ENCODE measurements at places on chromosomes 12 and 14.

- no peak for DNase-seq
These were observed 34.1 kb downstream of the CHST11 start for GRCh38 chr12:104490850-104491249.

GRCh38 chr12:124030008-124030407 is 57.0 kb downstream of the ZNF664 start:
- no peak for DNase-seq

- DNase-seq: peak; percentile 32
These were observed 36.1 kb downstream of the BAZ2A start for GRCh38 chr12:56593909-56594621.

DNA sequence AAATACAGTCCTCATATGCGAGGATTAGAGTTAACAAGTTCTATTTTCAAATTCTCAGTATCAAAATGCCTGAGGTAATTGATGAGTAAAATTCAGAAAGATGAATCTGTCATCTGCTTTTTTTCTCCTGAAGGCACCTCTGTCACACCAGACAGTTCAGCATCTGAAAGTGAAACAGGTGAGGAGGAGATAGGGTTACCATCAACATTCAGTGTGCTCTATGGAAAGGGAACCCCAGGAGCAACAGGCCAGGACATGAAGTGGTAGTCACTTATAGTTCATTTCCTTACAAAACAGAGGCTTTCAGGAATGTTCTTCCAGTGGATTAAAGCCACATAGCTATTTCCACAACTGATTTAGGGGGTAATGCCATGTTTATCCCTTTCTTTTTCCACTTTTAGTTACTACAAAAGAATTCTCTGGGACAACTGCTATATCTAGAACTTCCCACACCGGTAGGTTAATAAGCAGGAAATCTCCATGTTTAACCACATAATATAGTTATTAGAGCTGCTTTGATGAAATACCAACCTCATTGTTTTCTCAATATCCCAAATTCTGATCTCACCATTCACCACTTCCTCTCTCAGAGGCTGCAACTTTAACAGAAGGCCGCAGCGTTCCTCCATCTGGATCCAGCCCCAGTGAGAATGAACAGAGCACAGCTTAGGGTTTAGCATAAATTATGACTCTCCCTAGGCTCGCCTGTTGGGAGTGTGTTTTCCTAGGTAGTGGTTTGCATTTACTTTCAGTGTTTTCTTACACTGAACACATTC is 177.0 kb upstream of the CNTN1 start:
- no peak for DNase-seq

DNA sequence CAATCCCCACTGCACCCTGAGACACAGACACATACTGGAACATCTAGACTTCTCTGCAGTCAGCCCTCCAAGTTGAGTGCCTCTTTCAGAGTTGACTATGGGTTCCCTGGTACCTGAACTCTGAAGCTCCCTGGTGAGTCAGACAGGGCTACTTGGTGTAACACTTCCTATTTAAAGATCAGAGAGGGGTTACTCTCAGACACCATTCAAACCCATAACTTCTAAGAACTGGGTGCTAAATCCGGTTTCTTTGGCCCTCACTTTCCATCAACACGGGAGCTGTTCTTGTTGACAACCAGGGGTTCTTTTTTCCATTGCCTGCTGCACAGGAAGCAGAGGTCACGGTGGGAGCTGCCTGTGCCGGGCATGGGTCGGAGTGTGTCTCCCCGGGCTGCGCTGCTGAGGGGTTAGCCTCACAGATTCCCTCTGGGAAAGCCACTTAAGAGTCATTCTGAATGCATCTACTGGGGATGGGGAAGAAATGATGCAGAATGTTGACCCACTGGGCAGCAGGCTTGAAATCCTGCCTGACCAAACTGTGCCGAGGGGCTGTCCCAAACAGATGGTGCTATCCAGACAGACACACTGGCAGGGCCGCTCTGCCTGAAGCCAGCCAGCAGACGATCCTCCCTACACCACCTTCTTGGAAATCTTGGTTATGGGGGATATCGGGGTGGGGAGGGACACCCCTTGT is 74.1 kb downstream of the PITPNM2 start:
- no peak for DNase-seq

GRCh38 chr12:17470460-17470859 is 619.5 kb downstream of the RERGL start:
- DNase-seq: no peak

DNA sequence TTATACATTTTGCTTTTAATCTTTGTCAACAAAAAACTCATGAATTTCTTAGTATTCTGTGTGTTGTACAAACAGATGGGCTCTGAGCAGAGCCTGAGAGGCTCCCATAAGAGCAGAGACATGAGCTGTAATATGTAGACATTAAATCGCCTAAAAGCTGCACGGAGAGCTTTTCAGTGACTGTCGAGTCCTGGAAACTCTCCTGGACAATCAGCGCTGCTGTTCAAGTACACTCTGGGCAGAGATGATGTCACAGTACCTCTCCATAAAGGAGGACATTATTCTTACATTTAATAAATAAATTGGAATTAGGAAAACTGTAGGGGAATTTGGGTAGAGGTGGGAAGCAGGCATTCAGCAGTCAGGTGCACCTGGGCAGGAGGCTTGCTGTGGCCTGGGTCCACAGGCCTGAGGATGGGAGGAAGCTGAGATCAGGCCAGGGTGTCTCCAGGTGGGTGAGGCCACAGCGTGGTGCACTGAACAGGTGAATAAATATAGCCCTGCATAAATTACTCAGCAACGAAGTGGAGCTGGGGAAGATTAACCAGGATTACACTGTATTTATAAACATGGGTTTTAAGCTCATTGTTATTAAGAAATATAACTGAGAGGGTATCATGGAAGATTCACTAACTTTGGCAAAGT is 13.3 kb upstream of the TCL1A start:
- DNase-seq: no peak

DNA sequence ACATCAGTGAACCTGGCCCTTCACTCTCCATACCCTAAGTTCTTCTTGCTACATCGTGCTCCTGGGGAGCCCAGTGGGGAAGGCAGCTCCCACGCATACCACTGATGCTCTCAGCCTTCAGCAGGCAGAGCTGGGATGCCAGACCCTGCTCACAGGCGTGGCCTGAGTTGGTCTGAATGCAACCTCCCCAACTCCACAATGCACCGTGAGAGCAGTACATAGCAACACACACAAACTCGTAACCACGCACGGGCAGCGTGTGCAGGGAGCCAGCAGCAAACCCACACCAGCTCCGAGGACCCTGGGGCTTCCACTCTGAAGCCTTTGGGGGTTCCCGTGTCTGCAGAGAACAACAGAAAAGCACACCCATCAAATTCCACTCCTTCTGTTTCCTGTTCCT is 37.3 kb downstream of the ANO2 start:
- DNase-seq: no peak

GRCh38 chr14:104926619-104927431 is 2.1 kb downstream of the PLD4 start:
- no peak for DNase-seq

- no peak for DNase-seq
These were observed 1324.6 kb downstream of the LRFN5 start for GRCh38 chr14:42931308-42931707.

GRCh38 chr12:117064596-117064995 is 34.6 kb downstream of the TESC start:
- DNase-seq: no peak

DNA sequence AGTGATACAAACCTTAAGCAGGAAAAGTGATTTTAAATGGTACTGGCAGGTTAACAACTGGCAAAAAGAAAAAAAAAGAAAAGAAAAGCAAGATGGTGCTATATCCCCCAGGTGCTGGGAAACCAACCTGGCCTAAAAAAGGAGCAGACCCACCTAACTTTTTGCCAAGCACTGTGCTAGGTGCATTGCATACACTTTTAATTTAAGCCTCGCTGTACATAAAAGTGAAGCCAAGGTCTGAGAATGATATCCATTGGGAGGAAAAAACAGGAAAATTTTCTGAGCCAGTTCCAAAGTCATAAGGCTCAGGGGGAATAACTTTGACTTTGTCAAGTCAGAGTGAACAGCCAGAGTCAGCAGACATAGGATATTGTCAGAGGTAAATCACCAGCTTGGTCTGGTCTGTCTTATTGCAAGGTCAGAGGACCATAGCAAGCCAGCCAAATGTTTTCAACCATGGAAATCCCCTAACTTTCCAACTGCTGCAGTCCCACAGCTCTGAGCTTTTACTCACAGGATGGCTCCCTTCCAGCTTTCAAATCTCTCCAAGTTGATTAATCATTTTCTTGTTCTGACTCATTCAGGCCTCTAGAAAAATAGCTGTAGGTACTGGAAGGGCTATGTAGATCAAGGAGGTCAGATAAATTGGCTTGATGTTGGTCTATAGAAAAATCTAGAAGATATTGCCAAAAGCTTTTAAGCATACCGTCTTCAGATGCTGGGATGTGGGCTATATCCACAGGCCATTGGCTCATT is 412.9 kb downstream of the RAD51B start:
- DNase-seq: no peak

DNA sequence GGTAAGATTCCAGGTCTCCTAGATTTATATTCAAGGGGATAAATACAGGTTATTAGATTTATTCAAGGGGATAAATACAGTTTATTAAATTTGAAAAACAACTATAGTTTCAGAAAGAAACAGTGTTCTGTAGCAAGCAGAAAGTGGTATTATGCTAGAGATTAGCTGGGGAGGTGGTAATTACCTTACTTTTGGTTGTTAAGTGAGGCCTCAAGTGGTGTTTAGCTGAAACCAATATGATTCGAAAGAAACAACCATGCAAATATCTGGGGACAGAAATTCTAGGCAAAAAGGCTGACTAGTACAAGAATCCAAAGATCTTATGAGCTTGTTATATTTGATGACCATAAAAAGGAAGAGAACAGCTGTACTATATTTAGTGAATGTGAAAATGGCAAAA is 6.2 kb downstream of the OR4N5 start:
- no peak for DNase-seq

DNA sequence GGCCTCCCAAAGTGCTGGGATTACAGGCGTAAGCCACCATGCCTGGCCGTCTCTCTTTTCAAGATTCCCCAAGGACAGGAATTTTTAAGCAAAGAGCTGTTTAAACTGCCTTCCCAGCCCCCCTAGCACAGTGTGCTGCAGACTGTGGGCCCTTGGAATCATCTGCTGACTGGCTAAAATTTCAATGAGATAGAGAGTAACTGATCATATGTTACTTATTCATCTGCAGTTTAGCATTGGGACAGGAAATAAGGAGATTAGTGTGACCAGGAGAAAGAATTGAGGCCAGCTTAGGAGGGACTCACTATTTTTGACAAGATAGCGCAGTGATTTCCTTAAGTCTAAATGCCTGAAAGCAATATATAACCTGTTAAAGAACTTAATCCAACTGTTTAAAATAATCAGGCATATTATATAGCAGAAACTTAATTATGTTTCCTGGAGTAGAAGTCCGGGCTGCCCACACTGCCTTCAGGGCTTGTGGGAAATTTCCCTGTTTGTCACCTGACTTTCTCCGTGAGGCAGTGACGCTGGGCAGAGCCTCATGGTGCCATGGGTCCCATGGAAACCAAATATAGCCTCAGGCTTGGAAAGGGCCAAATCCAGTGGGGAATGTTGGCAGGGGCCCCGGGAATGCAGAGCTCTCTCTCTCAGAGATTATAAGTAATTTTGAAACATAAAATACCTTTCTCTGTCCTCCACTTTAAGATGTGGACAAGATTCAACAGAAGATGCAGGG is 22.8 kb upstream of the CEBPE start:
- DNase-seq: no peak

DNA sequence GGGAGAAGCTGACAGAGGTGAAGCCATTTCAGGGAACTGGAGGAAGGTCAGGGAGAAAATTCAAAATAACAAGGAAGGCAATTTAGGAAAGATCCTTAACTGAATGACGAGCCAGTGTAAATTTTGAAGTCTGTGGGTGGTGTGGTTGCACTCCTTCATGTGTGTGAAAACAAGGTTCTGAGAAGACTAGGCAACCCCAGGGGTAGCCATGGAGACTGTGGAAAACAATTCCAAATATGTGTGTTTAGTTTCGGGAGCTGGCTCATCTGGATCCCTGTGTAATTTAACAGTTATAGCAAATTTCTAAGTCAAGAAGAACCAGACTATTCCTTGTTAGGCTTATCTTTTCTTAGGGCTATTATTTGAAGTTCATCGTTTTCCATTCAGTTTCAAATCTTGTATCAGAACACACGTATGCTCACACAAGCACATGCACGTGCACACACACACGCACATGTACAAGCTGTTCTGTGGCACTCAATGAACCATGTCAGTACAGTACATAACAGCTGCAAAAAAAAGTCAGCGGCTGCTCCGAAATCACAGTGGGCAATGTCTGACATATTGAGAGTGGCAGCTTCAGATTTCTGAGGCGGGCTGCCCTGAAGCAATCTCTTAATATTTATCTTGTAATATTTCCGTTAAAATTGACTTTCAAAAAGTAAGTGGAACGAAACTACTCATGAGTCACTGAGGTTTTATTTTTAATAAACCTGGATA is 411.2 kb downstream of the AEBP2 start:
- no peak for DNase-seq

DNA sequence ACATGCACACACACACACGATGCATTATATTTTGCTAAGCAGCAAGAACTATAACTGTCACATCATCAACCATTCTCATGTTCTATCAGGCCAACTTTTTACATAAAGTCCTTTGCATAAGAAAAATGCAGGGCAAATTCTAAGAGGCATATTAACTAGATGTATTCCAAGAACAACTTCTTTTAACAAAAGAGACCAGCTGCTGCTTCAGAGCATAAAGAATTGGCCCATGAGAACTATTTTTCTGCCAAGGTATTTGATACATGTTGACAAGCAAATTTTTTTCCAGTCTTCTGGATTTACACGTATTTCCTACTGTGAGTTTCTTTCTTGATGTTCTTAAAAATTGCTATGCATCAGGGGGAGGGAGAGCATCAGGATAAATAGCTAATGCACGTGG is 27.2 kb downstream of the GLT8D2 start:
- DNase-seq: no peak

DNA sequence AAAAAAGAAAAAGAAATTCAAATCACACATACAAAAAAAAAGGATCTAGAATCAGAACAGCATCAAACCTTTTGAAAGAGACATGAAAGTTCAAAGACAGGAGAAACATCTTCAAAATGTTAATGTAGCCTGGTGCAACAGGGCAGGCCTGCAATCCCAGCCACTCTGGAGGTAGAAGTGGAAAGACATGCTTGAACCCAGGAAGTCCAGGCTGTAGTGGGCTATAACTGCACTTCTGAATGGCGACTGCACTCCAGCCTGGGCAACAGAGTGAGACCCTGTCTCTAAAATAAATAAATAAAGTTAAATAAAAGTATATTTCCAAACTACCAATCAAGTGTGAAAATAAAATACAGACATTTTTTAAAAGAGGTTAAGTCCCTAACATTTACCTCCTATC is 18.7 kb upstream of the AP4S1 start:
- no peak for DNase-seq

DNA sequence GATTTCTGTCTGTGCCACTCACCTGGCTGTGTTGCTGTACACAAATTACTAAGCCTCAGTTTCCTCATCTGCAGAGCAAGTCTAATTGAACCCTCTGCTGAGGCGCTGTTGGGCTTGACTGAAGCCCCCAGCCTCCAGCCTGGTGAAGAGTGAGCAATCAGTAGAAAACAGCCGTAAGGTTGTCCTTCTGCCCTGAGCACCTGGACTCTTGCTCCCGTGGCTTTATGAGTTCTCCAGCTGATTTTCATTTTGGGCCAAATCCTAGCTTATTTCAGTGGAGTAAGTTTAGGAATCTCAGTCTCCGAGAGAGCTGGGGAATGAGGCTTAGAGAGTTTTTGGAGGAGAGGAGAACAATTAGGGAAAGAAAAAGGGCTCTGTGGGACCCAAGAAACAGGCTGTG is 133.9 kb upstream of the EVL start:
- no peak for DNase-seq

GRCh38 chr14:53316504-53316903 is 163.4 kb upstream of the DDHD1 start:
- DNase-seq: no peak

GRCh38 chr12:60176891-60177290 is 581.1 kb downstream of the SLC16A7 start:
- DNase-seq: no peak
